ENCODE measurements at places on chromosomes 7 and 10.
A peak's percentile ranks its signal among the peaks of the same experiment; 100 is the strongest.

DNA sequence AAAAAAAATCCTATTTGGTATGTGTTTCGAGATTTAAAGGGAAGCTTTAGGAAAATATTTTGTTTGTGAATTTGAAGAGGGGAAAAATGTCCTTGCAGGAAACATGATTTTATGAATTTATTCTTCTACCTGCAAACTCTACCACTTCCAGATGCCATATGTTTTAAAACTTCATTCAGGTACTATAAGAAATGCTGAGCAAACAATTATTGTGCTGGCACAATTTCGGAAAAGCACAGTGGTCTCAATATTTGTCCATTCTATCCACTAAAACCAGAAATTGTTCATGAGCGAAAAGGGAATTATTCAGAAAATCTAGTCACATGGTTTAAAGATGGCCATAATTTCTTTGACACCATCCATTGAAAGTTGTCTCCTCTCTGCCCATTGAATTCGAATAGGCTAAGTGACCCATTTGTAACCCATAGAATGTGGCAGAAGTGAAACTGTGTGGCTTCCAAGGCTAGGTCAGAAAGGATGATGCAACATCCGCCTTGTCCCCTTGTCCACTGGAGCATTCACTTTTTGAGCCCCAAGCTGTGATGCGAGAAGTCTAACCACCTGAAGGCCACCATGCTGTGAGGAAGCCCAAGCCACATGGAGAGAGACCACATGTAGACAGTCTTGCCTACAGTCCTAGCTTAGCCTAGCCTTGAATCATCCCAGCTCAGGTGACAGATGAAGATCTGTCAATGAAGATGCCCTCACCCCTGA, 189.8 kb upstream of the PRKCQ start:
- no peak for ATAC-seq

GRCh38 chr7:141686074-141686473, 15.9 kb downstream of the DENND11 start:
- no peak for ATAC-seq

- ATAC-seq: peak; percentile 62
Observed at GRCh38 chr10:103504181-103504783, 10.8 kb downstream of the NEURL1 start.

DNA sequence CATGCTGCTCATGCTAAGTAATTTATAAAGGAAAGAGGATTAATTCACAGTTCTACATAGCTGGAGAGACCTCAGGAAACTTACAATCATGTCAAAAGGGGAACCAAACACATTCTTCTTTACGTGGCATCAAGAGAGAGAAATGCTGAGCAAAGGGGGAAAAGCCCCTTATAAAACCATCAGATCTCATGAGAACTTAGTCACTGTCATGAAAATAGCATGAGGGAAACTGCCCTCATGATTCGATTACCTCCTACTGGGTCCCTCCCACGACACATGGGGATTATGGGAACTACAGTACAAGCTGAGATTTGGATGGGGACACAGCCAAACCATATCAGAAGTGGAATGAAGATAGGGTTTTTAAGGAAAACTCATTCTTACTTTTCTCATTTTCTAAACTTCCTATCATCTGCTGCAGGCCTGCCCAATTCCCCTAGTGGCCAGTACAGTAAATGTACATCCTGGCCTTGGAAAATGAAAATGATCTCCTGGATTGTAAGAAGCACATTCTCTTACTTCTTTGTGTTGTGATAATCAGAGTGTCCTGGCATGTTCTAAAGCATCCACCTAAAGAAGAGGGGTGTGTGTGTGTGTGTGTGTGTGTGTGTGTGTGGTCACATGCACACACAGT, 421.5 kb downstream of the LRMDA start:
- ATAC-seq: no peak

- ATAC-seq: no peak
Observed at GRCh38 chr7:4519819-4520520, 162.1 kb upstream of the FOXK1 start.

- no peak for ATAC-seq
Observed at GRCh38 chr10:3776796-3777571, 8.0 kb downstream of the KLF6 start.

- no peak for ATAC-seq
Observed at GRCh38 chr7:12256090-12256489, 45.0 kb downstream of the TMEM106B start.

DNA sequence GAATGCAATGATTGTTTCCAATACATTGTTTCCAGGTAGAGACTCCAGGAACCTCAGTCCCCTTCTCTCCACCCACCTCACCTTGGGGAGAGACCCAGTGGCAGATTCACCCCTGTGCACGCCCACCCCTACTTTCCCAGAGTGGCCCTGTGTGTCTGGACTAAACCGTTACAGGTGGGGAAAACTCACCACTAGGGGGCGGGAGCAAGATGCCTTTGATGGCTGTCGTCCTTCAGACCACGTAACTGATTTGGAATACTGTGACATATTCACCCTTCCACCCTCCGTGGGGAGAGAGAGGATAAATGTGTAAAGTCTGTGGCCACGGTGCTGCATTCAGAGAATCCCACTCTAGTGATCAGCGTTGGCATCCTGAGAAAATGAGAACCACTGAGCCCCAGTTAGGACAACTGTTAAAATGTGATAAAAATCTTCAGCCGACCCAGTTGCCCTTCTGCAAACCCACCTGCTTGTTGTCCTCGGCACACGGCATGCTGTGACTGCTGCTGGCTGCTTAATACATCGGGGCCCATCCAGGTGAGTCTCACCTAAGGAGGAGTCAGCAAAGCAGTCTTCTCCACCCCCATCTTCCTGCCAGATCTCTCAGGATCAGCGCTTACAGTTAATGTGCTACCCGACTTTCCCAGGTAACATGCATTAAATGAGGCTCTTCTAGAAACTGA, 41.5 kb upstream of the NMT2 start:
- ATAC-seq: peak; percentile 79

DNA sequence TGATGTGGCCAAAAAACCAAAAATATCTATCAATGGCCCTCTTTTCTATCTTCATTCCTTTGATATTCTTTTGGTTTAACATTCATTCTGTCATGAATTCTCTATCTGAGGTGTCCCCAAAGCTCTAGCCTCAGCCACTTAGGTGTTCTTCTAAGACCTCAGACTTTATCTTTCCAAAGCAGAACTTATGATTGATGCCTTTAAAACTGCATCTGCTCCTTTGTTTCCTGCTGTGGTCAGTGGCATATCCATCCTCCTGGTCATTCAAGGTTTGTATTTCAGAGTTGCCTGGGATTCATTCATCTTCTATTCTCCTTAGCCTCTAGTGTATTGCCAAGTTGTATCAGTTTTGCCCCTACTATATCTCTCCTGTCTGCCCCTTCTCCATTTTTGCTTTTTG, 30.6 kb downstream of the FHIP2A start:
- ATAC-seq: no peak

GRCh38 chr7:135980665-135981180, 3.6 kb upstream of the MTPN start:
- ATAC-seq: peak; percentile 83

- no peak for ATAC-seq
Observed at GRCh38 chr10:72550239-72550638, 75.6 kb downstream of the MICU1 start.

DNA sequence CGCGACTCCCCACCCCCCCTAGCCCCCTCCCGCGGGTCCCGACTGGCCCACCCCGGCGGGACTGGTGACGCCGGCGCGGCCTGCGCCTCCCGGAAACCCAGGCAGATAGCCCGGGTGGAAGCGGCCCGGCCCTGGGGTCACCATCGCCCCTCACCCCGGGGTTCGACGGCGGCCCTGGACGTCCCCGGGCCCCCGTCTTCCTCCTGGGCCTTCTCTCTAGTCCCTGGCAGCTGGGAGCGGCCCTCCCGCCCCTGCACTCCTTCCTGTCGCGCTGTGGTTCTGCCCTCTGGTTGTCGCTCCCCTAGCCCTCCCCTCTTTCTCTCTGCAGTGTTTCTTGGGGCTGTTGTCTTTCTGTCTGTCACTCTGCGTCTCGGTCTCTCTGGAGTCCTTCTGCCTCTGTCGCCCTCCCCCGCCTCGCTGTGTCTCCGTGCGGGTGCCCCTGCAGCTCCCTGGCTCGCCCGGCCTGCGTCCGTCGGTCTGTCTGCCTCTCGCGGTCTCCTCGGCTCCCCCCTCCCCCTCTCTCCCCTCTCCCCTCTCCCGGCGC, 90.5 kb upstream of the PAX2 start:
- ATAC-seq: no peak

DNA sequence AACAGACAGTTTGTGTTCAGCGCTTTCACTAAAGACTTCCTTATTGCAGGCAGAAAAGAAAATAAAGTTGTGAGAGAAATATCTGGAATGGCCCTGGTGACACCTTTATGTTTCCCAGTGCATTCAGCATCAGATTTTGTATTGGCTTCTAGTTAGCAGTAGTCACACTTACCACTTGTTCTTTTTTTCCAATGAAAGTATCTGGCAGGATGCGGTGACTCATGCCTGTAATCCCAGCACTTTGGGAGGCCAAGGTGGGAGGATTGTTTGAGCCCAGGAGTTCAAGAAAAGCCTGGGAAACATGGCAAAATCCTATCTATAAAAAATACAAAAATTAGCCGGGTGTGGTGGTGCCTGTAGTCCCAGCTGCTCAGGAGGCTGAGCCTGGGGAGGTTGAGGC, 649.6 kb downstream of the LRMDA start:
- no peak for ATAC-seq

DNA sequence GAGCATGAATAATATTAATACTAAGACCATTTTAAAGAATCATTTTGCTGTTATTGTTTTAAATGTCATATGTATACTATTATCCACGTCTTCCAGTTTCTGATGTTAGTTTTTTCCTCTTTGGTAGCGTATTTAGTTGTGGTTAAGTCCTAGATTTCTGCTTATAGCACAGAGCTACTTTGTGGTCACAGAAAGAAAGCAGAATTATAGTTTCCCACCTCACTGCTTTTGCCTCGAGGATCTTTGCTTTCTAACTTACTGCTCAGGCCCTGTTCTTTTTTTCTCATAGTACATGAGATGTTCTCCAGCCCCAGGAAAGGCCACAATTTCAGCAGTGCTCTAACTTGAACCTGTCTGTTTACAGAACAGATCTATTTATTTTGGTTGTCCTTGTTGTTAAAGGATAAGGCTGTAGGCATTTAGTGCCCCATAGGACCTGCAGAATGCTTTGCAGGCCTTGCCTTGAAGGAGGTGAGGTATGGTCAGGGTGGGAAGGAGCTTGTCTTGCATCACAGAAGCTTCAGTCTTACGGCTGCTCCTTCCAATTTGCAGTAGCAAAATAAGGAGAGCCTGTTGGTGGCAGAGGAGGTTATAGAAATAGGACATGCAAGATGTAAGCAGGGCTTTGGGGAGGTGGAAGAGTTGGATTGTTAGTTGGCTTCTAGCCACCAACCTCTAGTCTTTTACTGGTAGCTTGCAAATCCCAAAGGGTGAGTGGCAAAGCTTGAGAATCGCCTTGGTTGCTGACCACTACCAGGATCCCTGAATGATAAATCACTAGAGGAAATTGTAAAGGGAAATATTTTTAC, 129.1 kb downstream of the LRRC4 start:
- no peak for ATAC-seq

DNA sequence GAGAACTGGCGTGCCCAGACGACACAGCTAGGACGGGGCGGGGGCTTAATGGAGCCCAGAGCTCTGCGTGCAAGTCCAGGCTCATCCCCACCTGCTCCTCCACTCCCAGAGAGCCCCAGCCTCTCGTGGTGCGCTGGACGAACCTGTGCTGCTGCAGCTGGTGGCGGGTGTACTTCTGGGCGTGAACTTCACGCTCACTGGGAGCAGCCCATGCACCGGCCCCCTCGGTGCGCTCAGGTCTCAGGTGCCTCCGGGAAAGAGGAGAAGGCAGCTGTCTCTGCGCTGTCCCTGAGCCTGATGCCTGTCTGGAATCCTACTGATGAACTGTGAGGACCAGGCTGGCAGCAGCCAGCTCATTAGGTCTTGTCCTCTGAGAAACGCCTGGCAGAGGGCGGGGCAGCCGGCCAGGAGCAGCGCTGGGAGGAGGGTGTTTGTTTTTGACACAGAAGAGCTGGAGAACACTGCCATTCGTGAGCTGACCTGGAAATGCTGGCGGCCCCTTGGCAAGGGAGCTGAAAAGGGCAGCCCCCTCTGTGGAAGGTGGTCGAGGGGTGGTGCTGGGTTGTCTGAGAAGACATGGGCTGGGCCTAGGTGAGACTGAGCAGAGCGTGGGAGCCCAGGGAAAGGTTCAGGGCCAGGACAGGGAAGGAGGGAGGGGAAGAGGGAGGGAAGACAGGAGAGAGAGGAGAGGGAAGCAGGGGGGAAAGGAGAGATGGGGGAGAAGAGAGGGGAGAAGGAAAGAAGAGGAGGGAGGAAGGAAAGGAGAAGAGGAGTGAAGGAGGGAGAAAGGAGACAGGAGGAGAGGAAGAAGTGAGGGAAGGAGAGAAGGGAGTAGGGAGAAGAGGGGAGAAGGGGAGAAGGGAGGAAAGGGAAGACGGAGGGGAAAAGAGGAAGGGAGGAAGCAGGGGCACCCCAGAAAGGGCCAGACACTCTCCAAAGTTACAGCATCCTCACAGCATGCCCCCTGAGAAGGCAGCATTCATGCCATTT, 53.5 kb upstream of the TNS3 start:
- peak; percentile 47 for ATAC-seq

DNA sequence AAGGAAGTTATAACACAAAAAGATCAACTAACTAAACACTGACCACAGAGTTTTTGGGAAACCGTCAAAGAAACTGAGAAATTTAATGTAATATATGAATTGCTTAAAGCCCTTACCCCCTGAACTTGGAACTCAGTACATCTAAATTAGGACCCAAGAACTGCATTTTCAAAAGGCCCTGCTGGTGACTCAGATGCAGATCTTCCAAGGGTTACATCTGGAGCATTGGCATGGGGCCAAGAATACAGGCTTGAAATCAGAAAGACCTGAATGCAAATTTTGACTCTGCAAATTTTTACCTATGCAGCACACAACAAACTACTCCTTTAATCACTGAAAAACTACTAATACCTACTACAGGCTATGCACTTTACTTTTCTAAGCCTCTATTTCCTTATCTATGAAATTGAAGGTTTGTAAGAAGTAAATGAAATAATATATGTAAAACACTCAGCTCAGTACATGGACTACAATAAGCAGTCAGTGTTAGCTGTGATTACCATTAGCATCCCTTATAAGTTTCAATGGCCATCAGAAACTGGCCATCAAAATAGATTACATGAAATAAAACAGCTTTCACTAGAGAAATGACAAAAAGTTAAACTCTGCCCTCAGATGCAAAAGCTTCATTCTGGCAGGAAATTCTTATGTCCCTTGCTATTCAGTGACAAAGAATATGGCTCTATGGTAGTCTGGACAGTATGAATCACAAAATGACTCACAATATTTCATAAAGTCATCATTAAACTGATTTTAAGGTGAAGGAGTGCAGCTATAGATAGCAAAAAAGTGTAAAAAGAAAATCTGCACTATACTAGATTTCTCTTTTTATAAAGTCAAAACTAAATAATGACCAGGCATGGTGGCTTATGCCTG, 43.6 kb downstream of the NSUN6 start:
- no peak for ATAC-seq

GRCh38 chr7:95395755-95396135, 430 bp downstream of the PON3 start:
- ATAC-seq: no peak

- no peak for ATAC-seq
Observed at GRCh38 chr10:19904202-19904661, 88.0 kb downstream of the PLXDC2 start.

- no peak for ATAC-seq
Observed at GRCh38 chr10:34808801-34809745, 6.0 kb downstream of the PARD3 start.

GRCh38 chr10:76624470-76624869, 1013.1 kb downstream of the KCNMA1 start:
- ATAC-seq: peak; percentile 81

GRCh38 chr10:106609470-106610266, 554.8 kb downstream of the SORCS1 start:
- no peak for ATAC-seq

GRCh38 chr7:47534322-47535034, 47.4 kb downstream of the TNS3 start:
- ATAC-seq: no peak
